ENCODE measurements at places on chromosomes 4 and X. TPM values are rescaled to one million over a fixed set of nuclear protein-coding genes. Genes with fewer than 3 reads are reported as not detected.

Gene XAGE1A
- total RNA-seq, result not detected

Gene MAP7D2
- total RNA-seq, result 0.37 TPM

Gene MAGEA2B
- total RNA-seq, result not detected

Gene RAB9B
- total RNA-seq, result 0.19 TPM

Gene TLR10
- not detected for total RNA-seq

Gene NPNT
- total RNA-seq, result 7.1 TPM

Gene OTC
- not detected for total RNA-seq

Gene CSAG3
- total RNA-seq, result not detected

Gene CXCL8
- 23.4 TPM for total RNA-seq

Gene EVC2
- total RNA-seq, result 2.8 TPM

Gene CYSLTR1
- total RNA-seq, result not detected

Gene SPACA5
- not detected for total RNA-seq

Gene ADGRG4
- total RNA-seq, result not detected
